Esophagus squamous epithelium (tissue), 5 donors: ENCODE measurements at places on chromosomes 12 and 14.

- no peak for DNase-seq
Measured at GRCh38 chr12:113236539-113237399, 15.5 kb downstream of the TPCN1 start.

GRCh38 chr12:131072451-131073230 is 118.9 kb downstream of the ADGRD1 start:
- DNase-seq = no peak

- no peak for DNase-seq
Measured at GRCh38 chr14:85873006-85873405, 343.1 kb downstream of the FLRT2 start.

GRCh38 chr12:16606201-16606849 is 363 bp upstream of the LMO3 start:
- DNase-seq = no peak

GRCh38 chr12:58811346-58811745 is 109.0 kb downstream of the LRIG3 start:
- DNase-seq = no peak

DNA sequence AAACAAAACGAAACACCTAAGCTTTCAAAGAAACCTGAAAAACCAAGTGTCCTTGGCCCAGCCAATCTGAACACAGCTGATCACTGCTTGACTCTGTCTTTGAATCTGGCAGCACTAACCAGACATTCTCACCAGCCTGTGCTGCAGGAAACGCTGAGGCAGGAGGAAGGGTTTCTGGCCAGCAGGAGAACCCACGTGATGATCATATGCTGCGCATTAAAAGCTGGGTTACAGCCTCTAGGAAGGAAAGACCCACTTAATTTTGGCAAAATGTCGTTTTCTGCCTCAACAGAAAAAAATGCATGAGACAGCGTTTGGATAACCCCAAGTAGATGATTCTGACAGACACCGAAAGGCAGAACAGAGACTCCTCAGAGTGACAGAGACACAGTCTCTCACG is 9.8 kb downstream of the APPL2 start:
- DNase-seq = no peak

GRCh38 chr12:116039081-116039480 is 238.4 kb downstream of the MED13L start:
- DNase-seq = no peak

- no peak for DNase-seq
Measured at GRCh38 chr12:103810111-103810510, 30.9 kb downstream of the NT5DC3 start.

GRCh38 chr12:70756791-70757190 is 119.6 kb upstream of the PTPRB start:
- DNase-seq = no peak

DNA sequence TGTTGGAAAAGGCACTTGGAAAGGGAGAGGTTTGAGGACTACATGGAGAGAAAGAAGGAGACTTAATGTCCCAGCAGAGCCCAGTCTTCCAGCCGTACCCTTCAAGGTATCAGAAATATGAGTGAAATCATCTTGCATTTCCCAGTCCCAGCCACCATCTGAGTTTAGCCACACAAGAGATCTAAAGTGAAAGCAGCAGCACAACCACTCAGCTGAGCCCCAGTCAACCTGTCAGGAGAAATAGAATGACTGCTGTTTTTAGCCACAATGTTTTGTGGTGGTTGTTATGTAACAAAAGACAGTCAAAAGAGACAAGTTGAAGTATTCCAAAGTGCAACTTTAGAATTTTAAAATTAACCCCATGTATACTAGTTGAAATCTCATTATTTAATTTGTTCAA is 28.0 kb downstream of the DERA start:
- no peak for DNase-seq

DNA sequence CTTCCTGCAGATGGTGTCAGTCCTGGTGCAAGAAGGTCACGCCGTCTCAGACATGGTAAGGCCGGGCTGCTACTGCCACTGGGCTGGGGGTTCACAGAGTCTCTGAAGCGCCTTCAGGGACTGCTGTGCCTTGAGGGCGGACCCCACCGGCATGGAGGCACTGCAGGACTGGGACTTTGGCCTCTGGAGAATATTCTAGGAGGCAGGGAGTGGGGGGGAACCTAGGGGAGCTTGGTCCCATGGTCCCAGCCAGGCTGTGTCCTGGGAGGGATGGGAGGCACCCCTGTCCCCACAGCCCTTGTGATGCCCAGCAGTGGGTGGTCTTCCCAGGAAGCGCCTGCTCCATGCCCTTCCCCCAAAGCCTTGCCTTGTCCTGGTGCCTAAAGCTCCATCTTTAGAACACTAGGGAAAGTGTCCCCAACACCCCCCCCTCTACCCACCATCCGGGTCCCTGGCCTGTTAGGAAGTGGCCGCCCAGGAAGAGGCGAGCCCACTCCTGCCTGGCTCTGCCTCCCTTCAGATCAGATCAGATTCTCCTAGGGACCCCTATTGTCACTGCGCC is 1.5 kb downstream of the AMN start:
- no peak for DNase-seq

GRCh38 chr14:23078692-23079116 is 16.2 kb downstream of the ACIN1 start:
- no peak for DNase-seq
